Stimulated activated naive CD8-positive, alpha-beta T cell treated with anti-CD3 and anti-CD28 coated beads, Interleukin-15, amount 100 ng/mL, for 72 hours (primary cell): ENCODE measurements at places on chromosomes 12 and 14.

GRCh38 chr12:122893208-122894153 is 2.4 kb downstream of the VPS37B start:
- no peak for DNase-seq

GRCh38 chr12:11882301-11883019 is 188.3 kb upstream of the BCL2L14 start:
- no peak for DNase-seq

GRCh38 chr12:32734952-32735351 is 20.7 kb downstream of the YARS2 start:
- no peak for DNase-seq

DNA sequence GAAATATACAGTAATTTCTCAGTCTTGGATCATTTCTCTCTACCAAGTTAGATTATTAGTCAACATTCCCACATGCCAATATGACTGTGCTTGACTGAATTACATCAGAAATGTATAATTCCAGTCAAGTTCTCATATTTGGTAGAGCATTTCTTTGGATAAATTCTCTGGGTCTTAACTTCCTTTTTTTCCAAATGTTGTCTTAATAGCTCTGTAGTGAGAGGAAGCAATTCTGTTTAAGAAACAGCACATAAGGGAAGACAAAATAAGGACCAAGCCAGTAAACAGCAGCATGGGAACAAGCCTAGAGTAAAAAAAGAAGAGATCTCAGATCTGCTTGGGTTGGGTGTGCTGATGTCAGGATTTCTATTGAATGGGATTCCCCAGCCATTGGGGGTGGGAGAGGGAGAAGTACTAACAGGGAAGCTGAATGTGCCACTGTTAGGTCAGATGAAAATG is 14.2 kb upstream of the DYRK2 start:
- DNase-seq = no peak

GRCh38 chr12:57488402-57489156 is 711 bp downstream of the MARS1 start:
- no peak for DNase-seq

- DNase-seq = no peak
Measured at GRCh38 chr14:102675396-102675795, 82.9 kb downstream of the RCOR1 start.

DNA sequence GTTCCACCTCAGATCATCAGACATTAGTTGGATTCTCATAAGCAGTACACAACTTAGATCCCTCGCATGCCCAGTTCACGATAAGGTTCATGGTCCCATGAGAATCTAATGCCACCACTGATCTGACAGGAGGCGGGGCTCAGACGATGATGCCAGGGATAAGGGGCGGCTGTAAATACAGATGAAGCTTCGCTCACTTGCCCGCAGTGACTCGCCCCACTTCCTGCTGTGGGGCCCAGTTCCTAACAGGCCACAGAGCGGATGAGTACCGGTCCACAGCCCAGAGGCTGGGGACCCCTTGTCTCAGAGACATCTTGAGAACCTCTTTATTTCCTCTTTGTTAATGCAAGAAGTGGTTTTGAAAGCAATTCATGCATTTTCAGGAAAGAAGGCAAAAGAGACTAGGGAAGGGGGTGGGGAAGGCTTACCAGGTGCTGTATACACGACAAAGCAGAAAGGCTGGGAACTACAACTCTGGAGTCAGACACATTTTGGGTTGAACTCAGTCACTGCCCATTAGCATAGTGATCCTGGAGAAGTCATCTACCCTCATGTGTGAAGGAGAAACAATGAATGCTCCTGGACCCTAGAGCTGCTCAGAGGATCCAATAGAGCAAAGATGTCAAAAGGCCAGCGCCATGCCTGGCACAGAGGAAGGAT is 68.7 kb downstream of the EID3 start:
- DNase-seq = peak; percentile 68

DNA sequence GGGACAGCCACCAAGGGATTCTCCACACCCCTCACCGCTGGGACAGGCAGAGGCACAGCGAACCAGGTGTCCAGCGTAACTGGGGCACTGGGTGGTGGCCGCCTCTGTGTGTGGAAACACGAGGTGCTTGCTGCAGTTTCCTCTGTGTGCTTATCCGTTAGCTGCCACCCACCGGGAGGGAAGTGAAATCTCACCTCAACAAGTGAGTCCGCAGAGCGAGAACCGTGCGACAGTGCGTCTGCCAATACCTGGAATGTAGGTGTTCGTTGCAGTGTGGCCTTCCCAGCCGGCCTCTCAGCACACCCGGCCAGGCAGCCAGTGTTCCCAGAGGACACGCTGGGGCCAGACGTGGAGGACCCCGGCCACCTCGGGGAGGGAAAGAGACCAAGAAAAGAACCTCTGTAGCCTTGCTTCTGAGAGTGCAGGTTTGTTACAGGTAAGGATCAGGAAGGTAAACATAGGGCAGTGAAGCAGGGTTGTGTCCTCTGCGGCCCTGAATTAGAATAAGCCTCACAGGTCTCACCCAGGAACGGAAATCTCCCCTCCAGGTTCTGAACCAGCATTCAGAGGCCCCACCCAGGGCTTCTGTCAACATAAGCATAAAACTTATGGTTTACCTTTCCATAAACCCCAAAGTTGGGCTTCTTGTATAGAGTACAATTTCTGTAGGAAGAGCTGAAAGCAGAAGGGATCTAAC is 1.5 kb downstream of the BCL2L14 start:
- peak; percentile 26 for DNase-seq

DNA sequence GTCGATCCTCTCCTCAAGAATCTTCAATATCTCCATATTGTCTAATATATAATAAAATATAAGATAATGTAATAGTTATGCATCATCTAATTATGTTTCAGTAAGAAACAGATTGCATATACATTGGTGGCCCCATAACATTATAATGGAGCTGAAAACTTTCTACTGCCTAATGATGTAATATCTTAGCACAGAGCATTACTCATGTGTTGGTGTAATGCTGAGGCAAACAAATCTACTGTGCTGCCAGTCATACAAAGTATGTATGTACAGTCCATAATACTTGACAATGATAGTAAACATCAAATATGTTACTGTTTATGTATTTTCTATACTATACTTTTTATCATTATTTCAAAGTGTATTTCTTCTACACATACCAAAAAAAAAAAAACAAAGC is 128.7 kb downstream of the CPNE8 start:
- no peak for DNase-seq

DNA sequence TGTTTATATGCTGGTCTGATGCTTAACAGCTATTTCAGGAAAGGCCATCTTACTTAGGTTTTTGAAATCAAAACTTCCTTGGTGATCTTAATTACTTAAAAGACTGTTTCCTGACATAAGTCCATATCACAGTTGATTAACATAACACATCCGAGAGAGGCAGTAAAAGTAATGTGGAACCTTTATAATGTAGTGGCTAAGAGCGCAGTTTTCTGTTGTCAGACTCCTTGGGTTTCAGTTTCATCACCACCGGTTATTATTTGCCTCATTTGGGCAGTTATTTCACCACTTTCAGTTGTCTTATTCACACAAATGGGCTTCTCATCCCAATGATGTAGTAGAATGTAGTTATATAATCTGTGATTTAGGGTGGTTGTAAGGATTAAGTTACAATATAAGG is 30.9 kb downstream of the TBC1D15 start:
- no peak for DNase-seq

DNA sequence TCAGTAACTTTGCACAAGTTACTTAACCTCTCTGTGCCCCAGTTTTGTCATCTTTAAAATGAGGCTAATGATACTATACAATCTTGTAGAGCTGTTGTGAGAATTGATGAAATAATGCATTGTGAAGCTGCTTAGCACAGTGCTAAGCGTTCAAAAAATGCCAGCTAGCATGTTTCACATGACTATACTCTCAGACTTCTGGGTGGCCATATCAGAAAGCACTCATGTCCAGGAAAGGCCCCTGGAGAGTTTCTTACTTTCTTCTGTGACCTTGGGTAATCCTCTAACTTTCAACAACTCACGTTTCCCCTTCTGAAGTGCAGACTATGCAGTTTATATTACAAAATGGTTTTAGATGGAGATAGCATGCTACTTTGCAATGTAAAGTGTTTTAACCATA is 68.1 kb downstream of the TPH2 start:
- DNase-seq = no peak

DNA sequence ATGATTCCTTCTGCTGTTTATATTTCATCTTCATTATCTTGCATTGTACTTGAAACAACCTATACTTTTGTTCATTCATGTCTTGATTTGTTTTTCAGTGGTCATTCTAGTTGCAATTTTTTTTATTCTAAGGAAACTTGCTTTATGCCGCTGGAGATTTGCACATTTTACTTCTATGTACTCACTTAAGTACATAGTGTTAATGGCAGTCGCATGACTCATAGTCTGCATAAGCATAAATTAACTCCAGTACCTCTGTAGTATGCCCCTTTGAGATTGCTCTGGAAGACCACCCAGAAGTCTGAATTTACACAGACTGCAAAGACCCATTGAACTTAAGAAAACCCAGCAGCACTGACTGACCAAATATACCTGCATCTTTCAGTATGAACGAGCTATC is 77.0 kb downstream of the MSRB3 start:
- no peak for DNase-seq

- no peak for DNase-seq
Measured at GRCh38 chr14:96035456-96035855, 3.7 kb upstream of the C14orf132 start.

GRCh38 chr14:100345711-100346110 is 22.6 kb downstream of the SLC25A47 start:
- DNase-seq = no peak

GRCh38 chr14:94485944-94486841 is 10.2 kb upstream of the SERPINA9 start:
- peak; percentile 51 for DNase-seq

- no peak for DNase-seq
Measured at GRCh38 chr12:93616584-93617101, 44.2 kb downstream of the SOCS2 start.

DNA sequence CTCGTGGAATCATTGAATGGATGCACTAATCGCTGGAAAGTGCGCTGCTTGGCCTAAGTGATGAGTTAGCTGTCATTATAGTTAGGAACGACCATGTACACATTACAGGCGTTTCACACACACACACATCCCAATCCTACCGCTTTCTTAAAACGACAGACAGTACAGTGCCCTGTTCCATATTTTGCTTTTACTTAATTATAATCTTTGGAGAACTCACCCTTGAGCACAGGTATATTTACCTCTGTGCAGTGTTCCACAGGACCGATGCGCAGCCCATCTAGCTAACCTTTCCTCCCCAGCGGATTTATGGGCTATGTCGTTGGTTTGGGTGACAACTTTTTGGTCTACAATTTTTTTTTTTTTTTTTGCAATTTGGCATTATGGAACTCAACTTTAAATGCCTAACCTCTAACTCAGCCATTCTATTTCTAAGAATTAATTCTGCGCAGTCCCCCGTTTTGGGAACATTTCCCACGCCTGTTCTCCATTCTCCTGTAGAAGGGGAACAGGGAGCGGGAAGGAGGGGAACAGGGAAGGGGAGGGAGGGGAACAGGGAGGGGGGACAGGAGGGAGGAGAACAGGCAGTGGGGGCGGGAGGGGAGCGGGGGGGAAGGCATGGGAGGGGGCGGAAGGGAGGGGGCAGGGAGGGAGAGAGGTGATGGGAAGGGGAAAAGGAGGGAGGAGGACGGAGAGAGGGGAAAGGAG is 663 bp upstream of the ULK1 start:
- DNase-seq = no peak

- DNase-seq = no peak
Measured at GRCh38 chr12:19021646-19022045, 107.9 kb upstream of the PLEKHA5 start.

DNA sequence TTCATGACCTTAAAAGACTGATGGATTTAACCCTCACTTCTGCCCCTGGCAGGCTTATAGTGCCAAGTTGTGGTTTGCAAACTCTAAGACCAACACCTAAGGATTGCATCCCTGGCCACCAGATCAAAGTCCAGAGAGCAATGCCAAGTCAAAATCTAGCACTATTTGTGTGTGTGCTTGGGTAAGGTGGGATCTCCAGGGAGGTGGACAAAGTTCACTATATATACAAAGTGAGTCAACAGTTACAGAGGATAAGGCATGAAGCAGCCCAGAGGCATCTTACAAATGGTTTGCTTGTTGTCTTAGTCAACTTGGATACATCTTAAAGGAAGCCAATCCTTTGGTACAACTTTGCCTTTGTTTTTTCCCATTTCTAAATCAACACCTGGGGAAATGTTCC is 137.3 kb downstream of the MSRB3 start:
- DNase-seq = no peak

GRCh38 chr14:55294603-55295002 is 23.4 kb downstream of the FBXO34 start:
- DNase-seq = no peak

DNA sequence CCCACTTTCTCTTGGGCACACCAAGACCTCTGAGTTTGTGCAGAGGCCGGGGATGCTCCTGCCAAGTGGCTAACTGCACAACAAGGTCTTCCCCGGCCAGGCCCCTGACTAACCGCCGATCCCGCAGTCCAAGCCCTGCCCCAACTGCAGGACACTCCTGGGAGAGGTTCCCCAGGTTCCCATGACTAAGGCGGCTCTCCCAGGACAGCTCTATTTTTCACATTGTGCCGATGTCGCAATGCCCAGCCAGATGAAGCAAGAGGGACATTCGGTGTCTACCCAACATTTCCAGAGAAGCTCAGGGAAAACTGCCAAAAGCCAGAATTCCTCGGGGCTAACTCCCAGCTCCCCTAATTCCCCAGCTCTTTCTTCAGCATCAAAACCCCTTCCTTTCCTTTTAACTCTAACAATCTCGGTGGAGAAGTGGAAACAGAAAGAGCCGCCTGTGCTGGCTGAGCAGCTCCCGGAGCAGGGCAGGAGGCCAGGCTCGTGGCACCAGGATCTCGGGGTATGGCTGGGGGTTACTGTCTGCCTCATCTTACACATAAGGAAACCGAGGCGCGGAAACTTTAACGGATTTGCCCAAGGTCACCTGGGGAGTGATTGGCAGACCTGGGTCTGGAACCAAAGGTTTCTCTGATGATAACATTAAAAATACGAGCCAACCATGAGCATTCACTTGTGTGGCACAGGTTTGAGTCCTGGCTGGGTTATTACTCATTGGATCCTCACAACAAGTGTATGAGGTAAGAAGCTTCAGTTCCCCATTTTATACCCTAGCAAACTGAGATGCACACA is 318.2 kb downstream of the BCL11B start:
- no peak for DNase-seq

- no peak for DNase-seq
Measured at GRCh38 chr12:45304514-45305178, 88.8 kb downstream of the ANO6 start.

DNA sequence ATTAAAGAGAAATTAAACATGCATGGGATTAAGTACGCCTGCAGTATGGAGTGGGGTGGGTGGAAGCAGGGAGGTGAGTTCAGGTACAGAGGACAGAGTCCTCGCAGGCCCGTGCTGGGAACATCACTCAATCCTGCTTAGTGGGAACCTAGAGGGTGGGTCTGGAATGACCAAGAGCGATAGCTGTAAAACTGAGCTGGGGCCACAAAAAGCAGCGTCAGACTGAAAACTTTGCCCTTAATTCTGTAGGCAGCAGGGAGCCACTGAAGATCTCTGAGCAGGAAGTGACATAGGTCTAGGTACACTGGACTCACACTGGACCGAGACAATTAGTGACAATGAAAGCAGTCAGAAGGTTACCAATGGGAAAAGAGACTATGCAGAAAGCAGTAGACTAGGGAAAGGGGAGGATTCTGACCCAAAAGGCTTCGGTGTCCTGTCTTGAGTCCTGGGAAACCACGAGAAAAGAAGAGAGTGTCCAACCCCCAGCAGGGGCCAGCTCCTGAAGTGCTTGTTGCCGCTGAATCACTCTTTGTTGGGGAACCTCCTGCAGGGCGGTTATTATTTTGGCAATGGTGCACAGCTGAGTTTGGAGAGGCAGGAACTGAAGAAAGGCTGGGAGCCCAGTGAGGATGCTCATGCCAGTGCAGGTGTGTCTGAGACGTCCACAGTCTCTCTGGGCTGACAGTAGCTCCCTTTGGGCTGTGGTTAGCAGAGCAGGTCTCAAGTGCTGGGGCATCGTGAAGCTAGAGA is 97.4 kb downstream of the PLXNC1 start:
- no peak for DNase-seq
